Stimulated activated CD8-positive, alpha-beta memory T cell treated with anti-CD3 and anti-CD28 coated beads, Interleukin-7, amount 100 ng/mL, for 1 hour (primary cell): ENCODE measurements at places on chromosomes 5 and 9.

GRCh38 chr5:167242701-167243100, 1048.7 kb upstream of the WWC1 start:
- DNase-seq, result no peak

- DNase-seq, result no peak
These were observed 62.9 kb downstream of the SHB start for GRCh38 chr9:38006163-38006562.

DNA sequence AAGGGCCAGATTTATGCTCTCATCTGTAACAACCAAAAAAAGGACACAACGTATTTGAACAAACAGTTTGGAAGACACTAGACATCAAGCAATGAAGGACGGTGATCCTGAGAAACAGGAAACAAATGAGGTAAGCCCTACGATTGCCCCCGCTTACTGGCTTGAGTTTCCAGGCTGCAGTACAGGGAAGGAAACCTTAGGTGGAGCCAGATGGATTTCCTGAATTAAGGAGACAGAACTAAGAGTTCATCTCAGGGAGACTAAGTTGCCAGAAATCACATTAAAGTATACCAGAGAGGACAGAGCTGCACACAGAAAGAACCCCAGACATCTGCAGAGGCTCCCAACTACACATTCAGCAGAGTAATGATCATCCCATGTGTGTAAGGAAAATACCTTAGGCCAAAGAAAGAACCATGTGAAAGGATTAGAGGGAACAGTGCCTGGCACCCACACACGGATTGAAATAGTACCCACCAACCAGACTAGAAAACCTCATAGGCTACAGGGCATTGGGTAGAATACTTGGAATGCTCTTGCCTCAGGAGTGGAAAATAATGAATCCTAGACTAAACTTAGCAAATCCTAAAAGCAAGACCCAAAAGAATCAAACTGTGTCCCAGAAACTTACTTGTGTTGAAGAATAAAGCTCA, 99.3 kb upstream of the NIPBL start:
- DNase-seq, result no peak

DNA sequence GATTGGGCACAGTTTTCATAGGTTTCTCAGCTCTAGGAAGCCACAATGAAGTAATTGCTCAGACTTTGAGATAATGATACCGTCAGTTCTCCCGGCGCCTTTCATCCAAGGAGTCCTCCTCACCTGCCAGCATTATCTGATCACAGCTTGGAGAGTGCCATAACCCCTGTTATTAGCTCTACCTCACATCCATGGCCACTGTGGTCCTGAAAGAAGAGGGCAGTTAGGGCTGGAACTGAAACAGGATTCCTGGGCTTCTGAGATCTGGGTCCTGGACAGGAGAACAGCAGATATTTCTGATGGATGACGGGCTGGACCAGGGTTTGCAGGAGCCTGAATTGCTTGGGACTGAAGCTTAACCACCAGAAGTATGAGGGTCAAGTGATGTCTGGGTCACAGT, 13.5 kb downstream of the RGS3 start:
- DNase-seq, result no peak

- no peak for DNase-seq
These were observed 47.2 kb downstream of the F2R start for GRCh38 chr5:76763136-76763535.
